KG1 (cell line): ENCODE measurements at places on chromosomes 16 and 17.

DNA sequence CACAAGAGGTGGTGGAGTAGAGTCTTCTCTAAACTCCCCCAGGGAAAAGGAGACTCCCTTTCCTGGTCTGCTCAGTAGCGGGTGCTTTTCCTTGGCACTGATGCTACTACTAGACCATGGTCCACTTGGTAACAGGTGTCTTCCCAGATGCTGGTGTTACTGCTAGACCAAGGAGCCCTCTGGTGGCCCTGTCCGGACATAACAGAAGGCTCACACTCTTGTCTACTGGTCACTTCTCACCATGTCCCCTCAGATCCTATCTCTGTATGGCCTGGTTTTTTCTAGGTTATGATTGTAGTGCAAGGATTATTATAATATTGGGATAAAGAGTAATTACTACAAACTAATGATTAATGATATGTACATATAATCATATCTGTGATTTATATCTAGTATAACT is 49.7 kb upstream of the ARL4D start:
- DNase-seq = no peak

GRCh38 chr16:47712276-47713224 is 251.4 kb downstream of the PHKB start:
- no peak for DNase-seq

DNA sequence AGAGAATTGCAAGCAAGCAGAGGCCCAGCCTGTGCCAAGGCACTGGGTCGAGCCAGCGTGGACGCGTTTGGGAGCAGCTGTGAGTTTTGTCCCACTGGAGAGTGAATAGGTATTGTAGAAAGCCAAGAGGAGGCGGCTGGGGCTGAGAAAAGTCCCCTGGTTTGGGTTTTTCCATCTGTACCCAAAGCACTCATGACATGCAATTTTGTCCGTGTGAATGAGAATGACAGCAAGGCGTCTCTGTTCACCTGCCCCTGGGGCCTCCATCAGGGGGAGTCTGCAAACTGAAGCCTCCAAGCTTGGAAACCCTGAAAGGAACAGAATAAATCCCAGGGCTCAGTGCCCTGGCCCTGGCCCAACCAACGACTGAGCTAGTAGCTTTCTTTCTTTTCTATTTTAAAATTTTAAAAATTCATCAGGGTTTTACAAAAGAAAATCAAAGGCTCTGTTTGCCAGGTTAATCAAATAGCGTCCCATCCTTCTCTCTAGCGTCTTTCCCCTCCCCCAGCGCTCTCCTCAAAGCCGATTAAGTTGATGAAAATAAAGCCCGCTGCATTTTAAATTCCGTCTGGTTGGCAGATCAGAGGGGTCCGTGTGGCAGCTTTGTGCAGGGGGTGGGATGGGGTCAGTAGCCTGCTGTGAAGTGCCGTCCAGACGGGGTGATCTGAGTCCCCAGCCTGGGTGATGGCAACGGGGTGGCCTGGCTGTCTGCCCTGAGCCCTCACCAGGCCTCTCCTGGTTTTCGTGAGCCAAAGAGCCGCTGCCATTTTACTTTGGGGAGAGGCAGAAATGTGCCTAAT is 171.0 kb downstream of the KATNIP start:
- no peak for DNase-seq

DNA sequence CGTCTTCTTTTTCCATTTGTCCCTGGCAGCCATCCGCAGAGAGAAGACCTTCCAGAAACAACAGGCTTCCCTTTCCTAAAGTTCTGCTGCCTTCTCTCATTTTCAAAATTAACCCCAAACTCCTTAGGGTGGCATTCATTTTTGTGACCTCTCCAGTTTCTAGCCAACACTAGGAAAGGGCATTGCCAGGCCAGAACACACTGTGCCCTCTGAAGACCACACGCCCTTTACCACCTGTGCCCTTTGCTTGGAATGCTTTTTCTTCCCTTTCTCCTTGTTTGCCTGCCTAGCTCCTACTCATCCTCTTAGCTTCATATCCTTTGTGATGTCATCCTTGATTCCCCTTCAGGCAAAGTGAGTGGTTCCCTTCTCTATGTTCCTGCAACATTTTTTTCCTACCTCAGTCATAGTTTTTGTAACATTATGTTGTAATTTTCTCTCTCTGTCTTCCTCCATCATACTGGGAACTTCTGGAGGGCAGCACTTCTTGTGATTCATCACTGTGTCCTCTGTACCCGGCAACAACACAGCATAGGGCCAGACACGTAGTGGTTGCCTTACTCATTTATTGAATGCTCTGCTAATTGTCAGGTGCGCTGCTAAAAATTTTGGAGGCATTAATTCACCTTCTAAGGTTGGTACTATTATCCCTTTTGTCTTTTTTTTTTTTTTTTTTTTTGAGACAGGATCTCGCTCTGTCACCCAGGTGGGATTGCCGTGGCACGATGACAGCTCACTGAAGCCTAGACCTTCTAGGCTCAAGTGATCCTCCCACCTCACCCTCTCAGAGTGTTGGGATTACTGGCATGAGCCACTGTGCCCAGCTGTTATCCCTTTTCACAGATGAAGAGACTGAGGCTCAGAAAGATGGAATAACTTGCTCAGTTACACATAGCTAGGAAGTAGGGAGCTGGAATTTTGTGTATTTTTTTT is 1.0 kb downstream of the KAT8 start:
- no peak for DNase-seq
